ENCODE measurements at places on chromosomes 13 and 19. TPM values are rescaled to one million over a fixed set of nuclear protein-coding genes. Genes with fewer than 3 reads are reported as not detected.

The SLC25A23 gene
- 3.9 TPM for total RNA-seq

- no peak overlapping the region for H3K4me3 ChIP-seq
- H3K27me3 ChIP-seq = no peaks in the 10 kb centered on the region
Measured at GRCh38 chr13:53237696-53238095, 209.1 kb downstream of the OLFM4 start.

DNA sequence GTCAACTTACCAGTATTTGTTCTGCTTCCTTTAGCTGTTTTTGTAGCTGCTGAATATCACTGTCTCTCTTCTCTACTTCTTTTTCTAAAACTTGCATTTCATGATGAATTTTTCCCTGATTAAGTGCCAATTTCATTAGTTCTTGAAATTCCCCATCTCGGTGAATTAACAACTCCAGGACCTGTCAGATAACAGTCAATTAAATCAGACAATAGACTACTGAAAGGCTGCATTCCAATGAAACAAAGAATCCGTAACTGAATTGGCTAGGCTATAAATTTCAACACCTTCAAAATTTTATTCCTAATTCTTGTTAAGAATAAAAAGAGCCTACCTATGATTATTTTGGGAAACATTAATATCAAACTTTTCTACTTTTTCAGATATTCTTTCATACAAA is 8.6 kb downstream of the MED4 start:
- H3K27ac ChIP-seq = no peak overlapping the region
- peaks cover 33% of the 10 kb centered on the region for H3K36me3 ChIP-seq
- no peak for DNase-seq
- H3K4me1 ChIP-seq = no peaks in the 10 kb centered on the region
- no peaks in the 10 kb centered on the region for H3K27me3 ChIP-seq

DNA sequence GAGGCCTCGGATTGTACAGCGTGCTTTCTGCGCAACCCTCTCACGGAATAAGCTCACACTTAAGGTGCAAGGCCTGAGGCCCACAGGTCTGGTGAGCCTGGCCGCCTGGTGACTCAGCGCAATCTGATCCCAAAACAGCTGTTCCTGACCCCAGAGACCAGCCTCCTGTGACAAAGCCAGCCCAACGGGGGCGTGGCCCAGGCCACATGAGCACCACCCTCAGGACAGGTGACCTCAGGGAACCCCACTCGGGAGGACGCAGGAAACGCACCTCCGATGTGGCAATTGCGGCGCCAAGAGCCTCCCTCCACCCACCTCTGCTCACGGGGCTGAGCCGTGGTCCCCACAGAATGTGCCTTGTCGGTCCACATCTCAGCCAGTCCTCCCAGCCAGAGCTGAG is 26.4 kb downstream of the GRTP1 start:
- DNase-seq = no peak
- H3K4me1 ChIP-seq = no peaks in the 10 kb centered on the region
- no peak overlapping the region for H3K4me3 ChIP-seq
- no peaks in the 10 kb centered on the region for H3K27me3 ChIP-seq
- H3K36me3 ChIP-seq = no peaks in the 10 kb centered on the region
- H3K27ac ChIP-seq = no peak overlapping the region

GRCh38 chr13:113774177-113775107 is 15.4 kb downstream of the TMEM255B start:
- peaks cover 19% of the 10 kb centered on the region for H3K27me3 ChIP-seq
- peak; percentile 41 for DNase-seq
- no peaks in the 10 kb centered on the region for H3K36me3 ChIP-seq

Measured in SJSA1 (cell line).